D721Med (cell line): ENCODE measurements at places on chromosomes 5 and 9.

GRCh38 chr5:179797741-179798140 is 4.0 kb downstream of the LTC4S start:
- no peak for DNase-seq

DNA sequence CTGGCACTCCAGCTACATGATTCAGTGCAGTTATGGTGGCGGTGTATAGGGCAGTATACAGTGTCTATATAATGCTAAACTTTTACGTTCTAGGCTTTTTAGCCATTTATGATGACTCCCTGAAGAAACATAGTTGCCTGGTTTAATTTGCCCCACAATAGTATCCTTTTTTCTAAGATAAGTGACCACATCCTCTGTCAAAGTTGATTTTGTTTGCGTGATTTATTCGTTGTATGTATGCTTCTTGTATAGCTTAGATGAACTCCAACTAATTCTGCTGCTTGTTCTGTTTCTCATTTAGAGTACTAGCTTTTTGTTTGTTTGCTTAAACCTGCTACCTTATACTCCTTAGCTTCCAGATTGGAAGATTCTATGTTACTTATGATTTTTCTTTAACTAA is 83.6 kb downstream of the ERMP1 start:
- DNase-seq, result no peak

DNA sequence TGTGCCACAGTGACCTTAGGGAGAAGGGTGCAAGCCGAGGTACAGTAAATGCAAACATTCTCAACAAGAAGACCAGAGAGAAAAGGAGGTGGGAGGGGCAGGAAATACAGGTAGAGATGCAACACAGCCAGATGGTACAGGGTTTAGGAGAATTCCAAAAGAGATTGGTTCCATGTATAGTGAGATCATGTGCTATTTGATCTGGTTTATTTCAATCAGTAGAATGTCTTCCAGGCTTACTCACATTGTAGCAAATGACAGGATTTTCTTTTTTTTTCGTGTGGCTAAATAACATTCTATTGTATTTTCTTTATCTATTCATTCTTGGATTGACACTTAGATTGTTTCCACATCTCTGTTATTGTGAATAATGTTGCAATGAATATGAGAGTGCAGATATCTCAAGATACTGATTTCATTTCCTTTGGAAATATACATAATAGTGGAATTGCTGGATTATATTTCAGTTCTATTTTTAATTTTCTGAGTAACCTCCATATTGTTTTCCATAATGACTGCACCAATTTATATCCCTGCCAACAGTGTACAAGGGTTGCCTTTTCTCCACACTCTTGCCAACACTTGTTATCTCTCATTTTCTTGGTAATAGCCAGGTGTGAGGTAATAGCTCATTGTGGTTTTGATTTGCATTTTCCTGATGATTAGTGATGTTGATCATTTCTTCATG is 107.8 kb upstream of the GAS1 start:
- no peak for DNase-seq

- DNase-seq, result no peak
These were observed 6.6 kb upstream of the PRXL2C start for GRCh38 chr9:96661711-96662110.

DNA sequence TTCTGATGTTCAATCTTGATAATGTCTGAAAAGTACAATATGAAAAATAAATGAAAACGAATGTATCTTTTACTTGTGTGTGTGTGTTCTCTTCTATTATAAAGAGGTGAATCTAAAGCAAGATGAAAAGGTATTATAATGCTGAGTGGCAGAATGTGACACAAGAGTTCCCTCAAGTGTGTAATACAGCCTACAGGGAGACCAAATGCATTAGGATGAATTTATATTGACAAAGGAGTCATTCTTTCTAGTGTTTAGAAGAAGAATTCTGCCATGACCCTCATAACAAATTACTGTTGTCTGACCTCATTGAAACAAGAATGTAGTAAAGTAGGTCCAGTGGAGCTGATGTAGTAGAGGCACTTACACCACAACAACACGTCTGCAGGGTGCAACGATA is 1119.0 kb upstream of the CDH10 start:
- DNase-seq, result no peak

DNA sequence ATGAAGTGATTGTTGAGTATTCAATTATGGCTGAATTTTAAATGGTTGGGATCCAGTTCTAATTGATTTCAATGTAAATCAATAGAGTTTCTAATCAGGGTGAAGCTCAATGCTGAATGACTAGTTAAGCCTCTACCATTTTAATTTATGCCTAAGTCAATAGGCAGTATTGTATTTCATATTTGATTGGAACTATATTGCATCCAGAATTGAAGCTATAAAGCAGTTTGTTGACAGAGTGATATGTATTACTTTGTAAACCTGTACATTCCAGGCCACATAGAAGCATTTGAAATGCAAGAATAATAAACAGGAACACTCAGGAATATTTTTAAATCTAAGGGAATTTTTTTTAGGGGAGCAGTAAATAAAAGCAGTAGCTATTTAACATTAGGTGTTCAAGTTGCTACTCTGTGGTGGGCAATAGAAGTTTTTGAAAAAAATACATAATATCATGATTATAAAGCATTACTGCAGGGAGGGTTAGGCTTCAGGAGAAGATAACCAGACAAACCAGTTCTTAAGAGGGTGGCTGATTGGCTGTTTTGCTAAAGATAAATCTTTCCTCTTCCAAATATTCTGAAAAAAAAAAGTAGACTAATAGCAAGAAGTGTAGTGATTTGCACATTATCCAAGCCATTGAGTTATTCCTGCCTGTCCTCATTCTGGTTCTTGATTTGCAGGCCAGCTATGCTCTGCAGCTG is 492.0 kb upstream of the MEF2C start:
- no peak for DNase-seq

- DNase-seq, result no peak
These were observed 5.3 kb upstream of the GPR21 start for GRCh38 chr9:123028136-123028535.

- no peak for DNase-seq
These were observed 7.5 kb downstream of the ZNF608 start for GRCh38 chr5:124738681-124739633.

DNA sequence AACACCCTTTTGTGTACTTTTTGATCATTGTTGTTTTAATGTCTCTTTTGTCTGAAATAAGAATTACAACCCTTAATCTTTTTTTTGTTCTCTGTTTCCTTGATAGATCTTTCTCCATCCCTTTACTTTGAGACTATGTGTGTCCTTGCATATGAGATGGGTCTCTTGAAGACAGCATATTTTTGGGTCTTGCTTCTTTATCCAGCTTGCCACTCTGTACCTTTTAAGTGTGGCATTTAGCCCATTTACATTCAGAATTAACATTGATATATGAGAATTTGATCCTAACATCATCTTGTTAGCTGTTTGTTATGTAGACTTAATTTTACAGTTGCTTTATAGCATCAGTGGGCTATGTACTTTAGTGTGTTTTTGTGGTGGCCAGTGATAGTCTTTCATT is 382.5 kb downstream of the MED10 start:
- DNase-seq, result no peak

DNA sequence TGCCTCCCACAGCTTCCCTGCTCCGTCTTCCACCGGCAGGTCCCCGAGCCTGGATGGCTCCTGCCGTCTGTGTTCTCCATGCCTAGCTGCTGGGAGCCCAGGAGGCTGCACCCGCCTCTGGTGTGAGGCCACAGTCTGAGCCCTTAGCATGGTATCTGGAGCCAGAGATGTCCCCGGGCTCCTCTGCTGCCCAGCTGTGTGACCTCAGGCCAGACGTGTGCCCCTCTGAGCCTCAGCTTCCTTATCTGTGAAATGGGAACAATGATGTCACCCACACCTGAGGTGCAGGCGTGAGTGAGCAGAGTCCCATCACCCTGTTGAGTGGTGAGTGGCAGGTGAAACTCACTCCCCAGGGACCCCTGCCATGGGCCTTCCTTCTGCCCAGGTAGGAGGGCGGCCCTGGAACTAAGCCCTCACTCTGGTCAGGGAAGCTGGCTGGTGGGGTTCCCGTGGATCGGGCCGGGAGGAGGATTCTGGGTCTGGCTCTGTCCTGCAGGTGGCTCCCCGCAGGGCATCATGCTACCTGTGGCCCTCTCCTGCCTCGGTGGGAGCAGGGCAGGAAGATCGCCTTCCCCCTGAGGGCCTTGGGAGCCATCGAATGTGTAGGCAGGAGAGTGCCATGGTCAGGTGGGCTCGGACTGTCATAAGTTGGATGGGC is 239.0 kb downstream of the PBX3 start:
- DNase-seq, result no peak

DNA sequence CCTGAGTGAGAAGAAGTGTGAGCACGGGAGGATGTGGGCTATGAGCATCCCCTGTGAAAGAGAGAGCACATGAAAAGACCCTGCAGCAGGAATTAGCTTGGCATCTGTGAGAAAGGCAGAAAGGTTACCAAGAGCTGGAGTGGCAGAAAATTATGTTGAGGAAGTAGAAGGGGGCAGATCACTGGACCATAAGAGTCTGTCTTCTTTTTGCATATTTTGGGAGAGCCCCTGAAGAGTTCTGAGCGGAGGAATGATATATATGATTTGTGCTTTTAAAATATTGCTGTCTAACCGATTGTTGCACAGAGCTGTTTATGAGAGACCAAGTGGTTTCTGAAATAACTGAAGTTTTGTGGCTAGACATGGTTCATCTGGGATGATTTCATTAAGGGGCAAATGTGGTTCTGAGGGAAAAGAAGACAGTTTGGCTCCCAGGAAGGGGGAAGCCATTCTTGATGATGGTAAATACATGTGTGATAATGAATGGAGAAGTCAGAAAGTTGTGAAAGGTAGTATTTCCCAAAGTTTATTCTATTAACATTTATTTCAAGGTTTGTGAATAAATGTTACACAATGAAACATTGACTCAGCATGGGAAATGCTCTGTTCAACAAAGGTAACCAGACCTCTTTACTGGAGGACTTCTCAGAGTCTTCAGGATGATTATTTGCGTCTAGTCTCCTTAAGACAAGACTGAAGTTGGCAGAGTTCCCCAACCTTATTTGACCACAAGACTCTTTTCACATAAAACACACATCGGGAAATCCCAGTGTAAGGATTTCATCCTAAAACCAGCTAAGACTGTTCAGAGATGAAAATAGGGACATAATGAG is 31.5 kb upstream of the ADRB2 start:
- no peak for DNase-seq

DNA sequence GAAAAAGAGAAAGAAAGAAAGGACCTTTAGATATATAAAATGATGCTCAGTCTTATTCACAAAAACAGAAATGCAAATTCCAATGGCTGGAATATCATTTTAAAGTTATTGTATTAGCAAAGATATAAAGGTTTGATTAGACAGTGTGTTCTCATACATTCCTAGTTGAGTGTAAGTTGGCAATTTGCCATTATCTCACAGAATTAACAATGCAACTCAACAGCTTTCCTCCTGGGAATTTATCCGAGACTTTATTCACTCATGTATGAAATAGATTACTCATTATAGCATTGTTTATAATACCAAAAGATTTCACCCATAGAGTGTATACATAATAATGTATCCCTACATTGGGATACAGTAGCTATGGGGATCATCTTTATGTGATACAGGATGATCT is 27.1 kb upstream of the MLLT3 start:
- no peak for DNase-seq

DNA sequence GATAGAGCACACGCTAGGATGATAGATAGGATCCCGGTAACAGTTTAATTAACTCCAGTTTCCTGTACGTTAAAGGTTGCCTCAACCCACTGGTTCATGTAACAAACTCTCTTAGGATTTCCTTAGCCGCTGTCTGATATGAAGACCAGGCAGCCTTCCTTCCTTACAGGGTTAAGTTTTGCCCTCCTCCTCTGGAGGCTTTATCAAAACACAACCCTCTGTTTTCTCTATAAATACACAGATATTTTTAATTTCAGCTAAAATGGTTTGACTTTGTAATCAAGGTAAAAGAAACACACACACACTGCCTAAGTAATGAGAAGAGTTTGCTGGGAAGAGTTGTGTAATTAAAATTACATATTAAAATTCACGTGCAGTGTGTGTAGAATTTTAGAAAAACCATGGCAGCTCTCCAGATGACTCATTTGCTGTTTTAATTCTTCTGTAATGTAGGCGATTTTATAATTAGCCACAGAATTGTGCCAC is 369.8 kb downstream of the CSNK1G3 start:
- DNase-seq, result no peak

DNA sequence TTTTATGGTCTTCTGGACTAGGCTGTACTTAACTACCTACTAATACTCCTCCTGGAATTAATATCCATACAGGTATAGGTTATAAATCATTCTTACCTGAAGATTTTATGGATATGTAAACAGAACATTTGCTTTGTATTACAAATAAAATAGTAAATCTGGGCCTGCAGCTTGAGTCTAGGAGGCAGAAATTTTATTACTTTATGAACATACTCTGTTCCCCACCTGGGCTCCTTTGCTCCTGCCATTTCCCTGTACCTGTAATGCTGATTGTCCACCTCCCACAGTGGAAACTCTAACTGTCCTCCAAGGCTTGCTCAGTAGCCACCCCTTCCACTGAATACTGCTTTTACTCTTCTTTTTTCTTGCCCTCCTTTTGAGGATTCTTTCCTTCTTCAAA is 108.0 kb downstream of the PAM start:
- DNase-seq, result no peak

DNA sequence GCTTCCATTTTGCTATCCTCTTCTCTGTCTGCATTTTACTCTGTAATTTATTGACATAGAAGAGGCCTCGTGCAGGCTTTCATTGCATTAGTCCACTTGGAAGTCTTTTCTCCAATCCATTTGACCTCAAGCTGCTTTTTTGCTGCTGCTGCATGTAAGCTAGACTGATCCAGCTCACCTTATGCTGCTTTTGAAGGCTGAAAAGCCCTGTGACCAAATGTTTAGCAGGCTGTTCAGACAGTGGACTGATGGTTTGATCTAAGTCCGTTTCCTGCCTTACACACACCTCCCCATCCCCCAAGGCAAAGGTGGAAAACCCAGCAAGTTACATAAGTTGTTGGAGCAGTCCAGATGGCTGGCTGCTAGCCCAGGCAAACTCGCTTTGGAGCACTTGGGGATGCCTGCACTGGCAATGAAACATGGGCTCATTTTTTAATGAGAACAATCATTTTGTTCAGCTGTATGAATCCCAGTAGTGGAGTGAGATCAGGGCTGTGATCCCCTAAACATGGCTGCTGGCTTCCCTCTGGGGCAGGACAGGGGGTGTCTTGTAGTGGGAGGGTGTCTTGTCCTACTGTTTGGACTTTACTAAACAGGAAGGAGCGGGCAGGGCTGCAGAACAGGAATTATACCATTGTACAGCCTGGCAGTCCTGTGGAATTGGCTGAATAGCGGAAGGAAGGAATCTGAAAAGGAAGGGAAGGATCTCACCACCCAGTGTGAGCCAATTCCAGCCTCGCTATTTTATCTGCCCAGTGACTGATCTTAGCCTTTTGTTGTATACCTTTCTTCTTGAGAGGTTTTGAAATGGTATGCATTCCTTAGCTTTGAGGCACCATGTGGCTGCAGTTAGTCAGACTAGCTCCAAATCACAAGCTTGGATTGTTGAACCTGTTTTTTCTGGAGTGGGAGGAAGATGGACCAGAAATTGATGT is 212.0 kb downstream of the ARHGAP26 start:
- DNase-seq, result no peak

DNA sequence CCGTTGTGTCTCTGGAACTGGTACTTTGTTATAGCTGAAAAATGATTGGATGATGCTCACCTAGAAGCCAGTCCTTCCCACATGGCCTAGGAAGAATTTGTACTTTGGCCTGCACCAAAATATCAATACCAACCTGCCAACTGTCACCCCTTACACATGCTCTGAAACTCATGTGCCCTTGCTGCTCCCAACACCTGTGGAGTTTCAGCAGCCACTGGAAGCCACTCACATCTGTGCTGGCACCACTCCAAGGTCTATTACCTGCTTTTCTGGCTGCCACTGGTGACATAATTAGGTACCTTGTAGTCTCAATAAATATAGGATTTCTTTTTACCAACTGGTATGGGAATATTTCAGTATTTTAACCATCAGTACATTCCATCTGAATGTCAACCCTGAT is 363.6 kb downstream of the SH3GL2 start:
- no peak for DNase-seq
